Upper lobe of left lung (tissue), 6 donors: ENCODE measurements at places on chromosomes 16 and 17. TPM values are rescaled to one million over a fixed set of nuclear protein-coding genes. Genes with fewer than 3 reads are reported as not detected.

DNA sequence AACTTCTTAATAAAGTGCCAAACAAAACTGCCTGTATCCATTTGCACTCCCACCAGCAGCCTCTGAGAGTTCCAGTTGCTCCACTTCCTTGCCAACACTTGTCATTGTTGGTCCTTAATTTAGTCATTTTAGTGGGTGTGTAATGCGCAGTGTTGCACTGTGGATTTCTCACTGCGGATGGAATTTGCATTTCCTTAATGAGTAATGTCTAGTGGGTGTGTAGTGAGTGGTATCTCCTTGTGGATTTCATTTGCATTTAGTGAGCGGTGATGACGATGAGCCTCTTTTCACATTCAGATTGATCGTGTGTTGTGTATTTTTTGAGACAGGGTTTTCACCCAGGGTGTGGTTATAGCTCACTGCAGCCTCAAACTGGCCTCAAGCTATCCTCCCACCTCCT is 4.1 kb upstream of the MSLN start:
- H3K4me1 ChIP-seq: peaks cover 7% of the 10 kb centered on the region
- H3K27ac ChIP-seq: no peak overlapping the region
- no peaks in the 10 kb centered on the region for H3K27me3 ChIP-seq
- H3K4me3 ChIP-seq: no peak overlapping the region

- no peak for DNase-seq
- H3K36me3 ChIP-seq: no peaks in the 10 kb centered on the region
- no peak overlapping the region for H3K4me3 ChIP-seq
- no peak overlapping the region for H3K27ac ChIP-seq
Observed at GRCh38 chr17:80873307-80873951, 118.2 kb upstream of the CHMP6 start.

- H3K27ac ChIP-seq: no peak overlapping the region
- H3K27me3 ChIP-seq: no peaks in the 10 kb centered on the region
- H3K4me1 ChIP-seq: no peaks in the 10 kb centered on the region
- no peak overlapping the region for H3K4me3 ChIP-seq
- no peak for DNase-seq
- no peaks in the 10 kb centered on the region for H3K36me3 ChIP-seq
Observed at GRCh38 chr16:82300374-82300951, 130.4 kb upstream of the MPHOSPH6 start.

Gene GNG13
- total RNA-seq: not detected

GRCh38 chr16:84138824-84139627 is 6.0 kb downstream of the HSDL1 start:
- H3K4me1 ChIP-seq: peaks cover 6% of the 10 kb centered on the region
- no peaks in the 10 kb centered on the region for H3K36me3 ChIP-seq
- peak overlapping the region; percentile 21 for H3K27ac ChIP-seq
- H3K27me3 ChIP-seq: no peaks in the 10 kb centered on the region
- peak; percentile 81 for DNase-seq
- H3K4me3 ChIP-seq: no peak overlapping the region

DNA sequence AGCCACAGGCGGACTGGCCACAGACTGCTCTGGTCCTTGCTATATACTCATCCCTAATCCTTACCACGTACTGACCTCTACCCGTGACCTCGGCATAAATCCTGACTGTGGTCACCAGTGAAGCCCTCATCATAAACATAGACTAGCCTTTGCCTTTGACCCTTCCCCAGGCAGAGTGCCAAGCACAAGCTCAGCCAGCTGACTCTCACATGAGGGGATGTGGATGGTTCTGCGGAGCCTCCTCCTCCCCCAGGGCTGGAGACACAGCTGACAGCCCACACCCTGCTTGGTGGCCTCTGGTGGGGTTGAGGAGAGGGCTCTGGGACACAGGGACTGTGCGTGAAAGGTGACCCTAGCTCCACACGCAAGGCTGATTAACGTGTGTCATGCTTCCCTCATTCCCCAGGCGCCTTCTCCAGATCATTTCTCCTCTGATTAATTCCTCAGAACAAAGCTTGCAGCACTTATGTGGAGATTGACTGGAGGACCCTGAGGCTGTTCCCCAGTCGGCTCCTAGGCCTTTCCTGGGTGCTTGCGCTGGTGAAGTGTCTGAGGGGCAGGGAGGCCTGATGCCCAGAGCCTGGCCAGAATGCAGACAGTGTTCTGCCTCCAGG is 241.5 kb upstream of the NLRP1 start:
- DNase-seq: no peak
- H3K4me1 ChIP-seq: no peaks in the 10 kb centered on the region
- no peaks in the 10 kb centered on the region for H3K27me3 ChIP-seq
- H3K36me3 ChIP-seq: no peaks in the 10 kb centered on the region
- no peak overlapping the region for H3K27ac ChIP-seq
- H3K4me3 ChIP-seq: no peak overlapping the region
